ENCODE measurements at places on chromosomes 3 and 15.
A peak's percentile ranks its signal among the peaks of the same experiment; 100 is the strongest.

- DNase-seq: no peak
Measured at GRCh38 chr15:68113751-68114150, 59.6 kb downstream of the PIAS1 start.

DNA sequence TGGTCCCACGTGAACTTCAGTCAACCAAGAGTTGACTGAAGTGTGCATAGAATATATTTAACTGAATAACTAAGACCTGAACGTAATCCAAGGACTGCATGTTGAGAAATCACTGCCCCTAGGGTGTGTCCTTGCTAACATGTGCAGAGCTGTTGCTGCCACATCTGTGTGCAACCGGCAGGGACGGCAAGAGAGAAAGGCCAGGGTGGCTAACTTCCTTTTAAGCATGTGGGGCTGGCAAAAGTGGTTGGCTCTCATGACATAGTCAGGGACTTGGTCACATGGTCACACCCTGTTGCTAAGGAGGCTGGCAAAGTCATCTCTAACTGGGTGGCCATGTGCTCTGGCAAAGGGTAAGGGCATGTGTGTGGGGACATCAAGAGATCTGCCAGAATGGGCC, 52.4 kb downstream of the GASK1A start:
- no peak for DNase-seq

DNA sequence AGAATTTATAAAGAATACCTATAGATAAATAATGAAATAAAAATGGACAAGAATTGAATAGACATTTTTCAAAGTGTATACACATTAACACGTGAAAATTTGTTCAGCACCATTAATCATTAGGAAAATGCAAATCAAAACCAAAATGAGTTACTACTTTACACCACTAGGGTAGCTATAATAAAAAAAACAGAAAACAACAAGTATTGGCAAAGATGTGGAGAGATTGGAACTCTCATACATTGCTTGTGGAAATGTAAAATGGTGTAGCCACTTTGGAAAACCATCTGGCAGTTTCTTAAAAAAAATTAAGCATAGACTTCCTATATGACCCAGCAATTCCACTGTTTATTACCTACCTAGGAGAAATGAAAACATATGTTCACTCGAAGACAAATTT, 172.8 kb upstream of the P2RY1 start:
- DNase-seq: no peak

DNA sequence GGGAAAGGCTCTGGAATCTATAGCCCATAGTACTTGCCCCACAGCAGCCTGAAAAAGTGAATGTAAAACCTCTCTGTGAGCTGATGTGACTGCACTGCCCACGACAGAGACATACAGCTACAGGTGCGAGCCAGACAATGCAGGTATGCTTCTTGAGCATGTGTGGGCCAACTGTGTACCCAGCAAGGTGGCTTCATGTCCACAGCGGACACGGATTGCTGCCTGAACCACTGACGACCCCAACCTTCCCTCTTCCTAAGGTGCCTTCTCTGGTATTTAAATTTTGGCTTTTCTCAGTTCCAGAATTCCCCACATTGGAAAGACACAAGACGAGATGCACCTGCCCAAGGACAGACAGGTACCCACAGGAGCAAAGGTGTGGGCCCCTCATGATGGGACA, 65.8 kb downstream of the SCN5A start:
- DNase-seq: no peak

DNA sequence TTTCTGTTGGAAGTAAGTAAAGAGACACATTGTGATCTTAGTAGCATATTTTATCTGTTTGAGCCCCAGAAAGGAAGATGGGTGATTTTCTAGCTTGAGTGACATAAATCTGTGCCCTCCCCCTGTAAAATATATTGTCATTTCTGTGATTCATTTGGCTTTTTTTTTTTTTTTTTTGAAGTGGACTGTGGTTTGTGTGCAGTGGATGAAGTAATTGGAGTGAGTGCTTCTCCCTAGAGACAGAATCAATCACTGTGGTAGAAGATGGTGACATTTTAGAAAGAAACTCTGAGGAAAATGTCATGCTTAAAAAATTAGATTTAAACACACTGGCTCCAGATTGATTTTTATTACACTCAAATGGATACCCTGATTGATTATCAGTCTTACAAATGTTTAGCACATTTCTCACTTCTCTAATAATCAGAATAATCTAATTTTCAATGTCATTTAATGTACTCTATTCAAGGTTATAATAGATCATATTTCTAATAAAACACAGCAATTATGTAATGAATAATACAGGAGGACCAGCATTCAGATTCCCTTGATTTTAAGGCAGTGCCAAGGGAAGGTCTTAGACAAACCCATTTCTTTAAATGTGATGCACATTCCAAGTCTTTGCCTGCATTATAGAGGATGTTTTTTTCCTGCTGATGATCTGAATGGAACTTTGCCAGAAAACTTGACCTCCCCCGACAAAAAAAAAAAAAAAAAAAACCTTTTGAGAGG, 116.6 kb downstream of the TOP2B start:
- DNase-seq: no peak

DNA sequence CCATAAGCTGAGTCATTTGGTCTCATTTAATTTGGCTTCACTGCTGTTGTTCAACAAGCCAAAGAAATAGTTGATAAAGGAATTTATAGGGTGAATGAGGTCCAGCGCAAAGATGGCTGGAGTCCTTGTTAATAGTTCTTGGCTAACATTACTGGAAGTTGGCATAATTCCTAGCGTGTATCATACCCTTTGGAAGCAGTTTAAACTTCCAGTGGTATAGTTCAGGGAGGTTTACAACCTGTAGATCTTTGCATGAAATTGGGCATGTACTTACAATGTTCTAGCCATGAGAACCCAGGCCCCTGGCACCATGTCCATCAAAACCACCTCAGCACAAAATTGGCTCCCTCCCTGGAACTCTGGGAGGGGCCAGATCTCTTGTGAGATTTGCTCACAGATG, 380.8 kb downstream of the LRTM1 start:
- no peak for DNase-seq

- DNase-seq: no peak
Measured at GRCh38 chr15:93249623-93250022, 160.6 kb upstream of the RGMA start.

DNA sequence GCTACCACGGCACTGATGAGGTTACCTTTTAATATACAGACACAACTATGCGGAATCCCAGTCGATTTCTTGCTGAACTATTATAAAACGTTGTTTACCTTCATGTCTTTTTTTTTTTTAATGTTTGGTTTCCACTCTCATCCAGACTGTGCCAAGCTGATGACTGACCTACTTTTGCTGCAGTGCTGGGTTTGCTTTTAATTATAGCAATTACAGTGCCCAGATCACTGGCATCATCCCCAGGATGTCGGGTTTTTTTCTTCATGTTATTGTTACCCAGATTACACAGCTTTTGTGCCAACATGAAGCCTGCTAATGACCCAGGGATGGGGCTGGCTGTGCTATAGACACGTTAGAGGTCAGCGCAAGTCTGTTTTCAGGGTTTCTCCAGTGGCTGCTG, 294.0 kb upstream of the ATP10A start:
- no peak for DNase-seq

GRCh38 chr3:134486577-134487041, 752 bp downstream of the CEP63 start:
- DNase-seq: no peak

DNA sequence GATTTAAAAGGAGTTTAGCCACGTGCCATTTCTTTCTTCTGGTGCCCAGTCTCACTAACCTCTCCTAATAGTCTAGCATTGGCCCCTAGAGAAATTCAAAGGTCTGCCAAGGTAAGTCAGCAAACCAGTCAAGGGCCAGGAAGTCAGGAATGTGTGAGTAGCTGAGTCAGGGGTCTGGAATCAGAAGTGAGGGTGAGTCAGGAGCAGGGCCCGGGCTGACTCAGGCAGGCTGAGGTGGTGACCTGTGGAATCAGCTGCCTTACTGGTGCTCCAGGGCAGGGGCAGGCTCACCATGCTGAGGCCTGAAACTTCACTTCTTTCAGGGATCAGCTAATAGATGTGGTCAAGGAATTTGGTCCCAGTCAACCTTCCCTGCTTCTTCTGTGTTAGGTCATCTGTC, 105.8 kb upstream of the MYZAP start:
- no peak for DNase-seq

- DNase-seq: no peak
Measured at GRCh38 chr3:128799653-128800052, 73.7 kb downstream of the RAB7A start.

DNA sequence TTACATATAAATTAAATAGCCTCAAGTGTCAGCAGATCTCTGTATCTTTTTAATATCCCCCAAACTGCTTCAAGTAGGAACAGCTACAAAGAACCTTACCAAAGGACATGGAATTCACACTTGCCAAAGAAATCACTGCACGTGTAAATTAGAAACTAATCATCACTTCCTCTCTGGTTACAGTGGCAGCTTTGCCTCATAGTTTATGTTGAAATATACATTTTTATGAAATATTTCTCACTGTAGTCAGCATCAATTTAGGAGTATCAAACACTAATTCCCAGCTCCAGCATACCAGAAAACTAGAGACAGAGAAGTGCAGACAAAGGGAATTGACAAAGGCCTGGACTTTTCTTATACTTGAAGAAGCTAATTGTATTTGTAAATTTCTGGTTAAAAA, 260.9 kb downstream of the TIGIT start:
- DNase-seq: no peak

DNA sequence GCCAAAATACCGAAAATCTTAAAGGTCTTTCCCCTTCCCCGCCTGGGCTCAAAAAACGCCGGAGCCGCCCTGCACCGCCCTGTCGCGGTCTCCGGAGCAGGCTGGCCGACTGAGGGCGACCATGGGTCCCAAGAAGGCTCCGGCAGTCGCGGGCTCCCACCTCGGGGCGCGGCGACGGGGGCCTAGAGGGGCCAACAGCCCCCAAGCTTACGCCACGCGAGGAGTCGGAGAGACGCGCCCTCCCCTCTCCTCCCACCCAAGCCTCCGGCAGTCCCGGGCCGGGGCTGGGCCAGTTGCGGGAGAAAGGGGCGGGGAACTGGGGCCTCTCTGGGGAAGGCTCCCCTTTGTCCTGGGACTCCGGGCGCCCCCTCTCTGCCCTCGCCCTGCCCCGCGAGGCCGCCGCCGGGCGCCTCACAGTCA, 69.2 kb downstream of the GOLGA8B start:
- DNase-seq: peak; percentile 15

DNA sequence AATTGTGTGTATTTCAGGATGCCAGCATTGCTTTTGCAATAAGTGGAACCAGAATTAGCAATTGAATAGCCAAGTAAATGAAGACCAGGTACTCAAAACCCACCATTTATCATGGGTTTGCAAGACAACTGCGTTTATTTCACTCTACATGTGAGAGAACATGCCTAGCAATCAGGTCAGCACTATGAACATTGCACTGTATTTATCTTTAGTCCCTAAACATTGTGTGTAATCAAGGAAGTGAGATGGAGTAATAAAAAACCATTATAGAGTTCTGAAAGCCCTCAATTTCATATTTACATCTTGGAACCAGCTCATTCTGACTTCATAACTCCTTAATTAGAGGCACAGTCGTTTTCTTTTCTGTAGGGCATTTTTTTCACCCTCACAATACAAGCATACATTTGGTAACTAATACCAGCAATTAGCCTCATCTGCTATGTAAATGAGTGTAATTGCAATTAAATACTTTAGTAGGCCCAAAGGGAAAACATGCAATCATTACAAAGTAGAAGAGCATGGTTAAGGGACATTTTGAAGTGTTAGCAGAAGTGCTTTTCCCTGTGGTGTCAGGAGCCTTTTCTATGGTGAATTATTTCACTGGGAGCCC, 153.1 kb upstream of the DPH6 start:
- DNase-seq: no peak

GRCh38 chr3:60030982-60031381, 981.2 kb upstream of the CFAP20DC start:
- DNase-seq: no peak

GRCh38 chr3:11769704-11770476, 76.8 kb downstream of the TAMM41 start:
- DNase-seq: no peak

GRCh38 chr3:140447136-140447535, 230.7 kb upstream of the TRIM42 start:
- DNase-seq: no peak
